ENCODE measurements at places on chromosomes 5 and 9.

DNA sequence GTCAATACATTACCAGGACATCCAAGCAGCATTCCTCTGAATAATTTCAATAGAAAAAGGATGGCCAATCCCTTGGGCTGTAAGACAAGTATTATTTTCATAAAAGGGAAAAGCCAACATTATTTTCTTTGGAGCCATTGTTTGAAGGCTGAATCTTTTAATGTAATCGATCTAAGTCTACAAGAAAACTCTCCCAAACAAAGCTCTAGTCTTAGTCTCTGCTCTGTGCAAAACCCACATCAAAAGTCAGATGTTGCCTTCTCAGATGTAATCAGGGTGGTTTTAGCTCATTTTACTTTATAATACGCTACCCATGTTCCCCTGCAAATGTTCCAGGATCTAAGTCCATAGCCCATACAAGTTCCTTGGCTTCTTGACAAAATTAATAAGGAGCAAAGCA, 325.6 kb downstream of the TRPM3 start:
- DNase-seq = no peak

GRCh38 chr9:15724016-15724415, 171.2 kb downstream of the CCDC171 start:
- DNase-seq = no peak

DNA sequence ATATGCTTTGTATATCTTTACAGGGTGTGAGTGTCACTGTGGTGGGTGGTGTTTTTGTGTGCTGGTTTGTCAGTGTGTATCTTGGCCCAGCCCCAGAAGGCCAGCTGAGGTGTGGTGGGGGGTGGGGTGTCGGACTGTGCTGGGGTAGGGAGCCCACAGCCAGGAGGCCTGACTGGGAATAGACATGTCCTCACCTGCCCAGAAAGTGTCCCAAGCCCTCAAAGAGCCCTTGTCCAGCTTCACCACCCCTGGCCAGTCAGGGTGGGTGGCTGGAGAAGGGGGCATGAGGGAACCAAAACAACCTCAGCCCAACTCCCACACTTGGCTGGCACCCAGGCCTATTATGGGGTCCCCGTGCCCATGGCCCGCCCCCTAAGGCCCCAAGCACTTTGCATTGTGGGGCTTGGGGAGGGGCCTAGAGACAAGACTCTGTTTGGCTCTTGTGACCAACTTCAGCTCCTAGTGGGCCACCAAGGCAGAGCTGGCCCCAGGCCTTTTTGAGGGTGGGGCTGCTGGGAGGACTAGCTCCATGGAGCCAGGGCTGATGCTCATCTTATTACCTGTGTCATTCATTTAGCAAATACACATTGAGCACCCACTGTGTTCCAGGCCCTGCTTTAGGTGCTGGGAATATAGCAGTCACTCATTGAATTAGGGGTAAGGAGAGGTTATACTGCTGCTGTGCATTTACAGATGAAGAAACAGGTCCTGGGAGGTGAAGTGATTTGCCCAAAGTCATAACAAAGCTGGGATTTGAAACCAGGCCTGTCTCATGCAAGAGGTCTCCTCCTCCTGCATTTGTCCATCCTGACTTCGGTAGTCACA, 56.2 kb upstream of the PSD2 start:
- no peak for DNase-seq

GRCh38 chr9:136383436-136383835, 10.0 kb upstream of the CARD9 start:
- no peak for DNase-seq
